T-helper 1 cell (primary cell): ENCODE measurements at places on chromosomes 13 and 19.
A peak's percentile ranks its signal among the peaks of the same experiment; 100 is the strongest.

GRCh38 chr19:39086386-39086785 lies 2.2 kb downstream of the ACP7 start:
- no peak for DNase-seq

DNA sequence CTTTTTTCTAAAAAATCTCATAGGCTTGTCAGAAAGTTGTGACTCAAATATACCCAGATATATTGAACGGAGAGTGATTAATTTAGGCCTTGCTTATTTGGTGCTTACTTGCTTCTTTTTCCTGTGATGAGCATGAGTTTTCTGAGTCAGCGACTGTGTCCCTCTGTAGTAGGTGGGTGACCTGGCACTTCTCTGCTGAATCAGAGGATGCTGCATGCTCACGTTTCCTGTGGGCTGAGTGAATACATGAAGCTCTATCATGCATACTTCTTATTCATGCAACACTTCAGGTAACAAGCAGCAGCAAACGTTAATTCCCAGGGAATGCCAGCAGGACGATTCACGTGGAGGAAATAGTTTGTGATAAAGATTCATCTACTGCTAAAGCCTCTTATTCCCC lies 245.0 kb downstream of the KLF5 start:
- no peak for DNase-seq

DNA sequence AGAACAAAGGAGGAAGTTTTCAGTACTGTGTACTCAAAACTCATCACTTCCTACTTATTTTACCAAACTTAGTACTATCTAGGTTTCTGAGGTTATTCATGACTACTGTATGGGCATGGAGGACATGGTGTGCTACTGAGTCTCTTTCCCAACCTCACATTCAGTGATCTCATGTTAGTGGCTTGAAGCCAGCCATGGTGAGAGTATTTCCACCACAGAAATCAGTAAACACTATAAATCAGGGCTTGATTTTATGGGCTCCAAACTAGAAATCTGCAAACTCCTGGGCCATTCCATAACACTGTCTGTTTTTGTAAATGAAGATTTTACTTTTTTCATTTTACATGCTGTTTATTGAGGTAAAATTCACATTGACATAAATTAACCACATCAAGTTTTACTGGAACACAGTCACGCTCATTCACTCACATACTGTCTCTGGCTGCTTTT lies 19.7 kb downstream of the MED26 start:
- no peak for DNase-seq

GRCh38 chr13:97723655-97724054 lies 229.8 kb upstream of the IPO5 start:
- no peak for DNase-seq

GRCh38 chr13:26881154-26881553 lies 120.6 kb upstream of the GPR12 start:
- no peak for DNase-seq

- no peak for DNase-seq
Observed at GRCh38 chr19:42508892-42509444, 19.3 kb downstream of the CEACAM1 start.

- DNase-seq: no peak
Observed at GRCh38 chr13:34765446-34766180, 176.5 kb upstream of the NBEA start.

DNA sequence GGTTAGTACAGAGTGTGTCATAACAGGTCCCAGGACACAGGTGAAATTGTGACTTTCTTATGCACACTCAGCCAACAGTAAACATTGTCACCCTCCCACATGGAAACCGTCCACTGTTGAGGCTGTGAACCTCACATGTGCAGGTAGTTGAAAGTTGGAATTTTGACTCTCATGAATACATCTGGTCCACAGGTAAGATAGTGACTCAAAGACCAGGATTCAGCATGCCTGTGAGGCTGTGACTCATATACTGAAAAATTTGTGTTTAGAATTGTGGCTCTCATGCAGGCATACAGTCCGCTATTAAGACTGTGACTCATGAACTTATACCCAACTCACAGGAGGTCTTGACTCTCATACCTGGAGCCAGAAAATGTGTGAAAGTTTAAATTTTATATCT lies 67.8 kb downstream of the ZNF728 start:
- DNase-seq: no peak

- no peak for DNase-seq
Observed at GRCh38 chr13:50894012-50894411, 15.6 kb upstream of the RNASEH2B start.

DNA sequence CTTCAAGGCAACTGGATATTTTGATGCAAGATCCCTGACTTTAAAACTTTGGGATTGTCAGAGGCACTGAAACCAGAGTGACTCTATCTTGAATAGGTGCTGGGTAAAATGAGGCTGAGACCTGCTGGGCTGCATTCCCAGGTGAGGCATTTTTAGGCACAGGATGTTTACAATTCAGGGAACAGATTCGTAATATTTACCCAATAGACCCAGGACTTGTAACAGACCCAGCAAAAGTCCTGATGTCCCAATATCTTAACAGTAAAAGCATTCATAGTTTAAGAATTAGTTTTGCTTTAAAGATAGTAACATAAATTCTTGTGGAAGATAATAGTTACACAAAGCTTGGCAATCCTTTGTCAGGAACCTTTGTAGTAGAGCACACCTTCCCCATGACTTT lies 166.2 kb downstream of the FGF14 start:
- DNase-seq: no peak

- DNase-seq: no peak
Observed at GRCh38 chr13:24925318-24926231, 161.6 kb downstream of the RNF17 start.

GRCh38 chr19:51010066-51010795 lies 8.8 kb upstream of the KLK8 start:
- no peak for DNase-seq

DNA sequence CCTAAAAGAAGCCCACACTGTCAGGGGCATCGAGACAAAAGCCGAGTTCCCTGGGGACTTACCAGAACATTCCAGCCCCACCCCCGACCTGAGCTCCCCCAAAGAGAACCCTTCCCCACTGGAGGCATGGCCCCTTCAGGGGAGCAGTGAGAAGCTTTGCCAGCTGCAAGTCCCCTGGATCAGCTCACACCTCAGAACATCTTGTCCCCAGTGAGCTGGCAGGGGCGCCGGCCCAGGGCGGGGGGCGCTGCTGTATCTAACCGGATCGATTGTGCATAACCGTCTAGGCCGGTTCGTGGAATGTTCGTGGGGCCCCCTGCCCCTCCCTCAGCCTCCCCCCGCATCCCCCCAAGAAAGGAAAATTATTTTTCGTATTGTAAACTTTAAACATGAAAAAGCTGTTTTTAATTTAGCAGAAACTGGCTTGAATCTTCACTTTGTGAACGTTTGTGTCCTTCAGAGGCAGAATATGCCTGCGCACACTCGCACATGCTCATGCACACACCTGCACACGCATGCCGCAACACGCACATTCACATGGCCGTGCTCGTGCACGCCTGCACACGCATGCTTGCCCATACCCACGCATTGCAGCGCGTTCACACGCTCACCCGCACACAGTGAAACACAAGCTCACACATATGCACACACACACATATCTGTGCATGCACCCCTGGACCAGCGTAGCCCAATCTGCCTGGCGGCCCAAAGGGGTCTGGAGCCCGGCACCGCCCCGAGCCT lies 12.0 kb upstream of the CRTC1 start:
- DNase-seq: no peak

GRCh38 chr13:69721631-69722030 lies 386.0 kb upstream of the ATXN8OS start:
- DNase-seq: no peak

- DNase-seq: no peak
Observed at GRCh38 chr13:112639521-112639920, 50.3 kb upstream of the ATP11A start.

- peak; percentile 49 for DNase-seq
Observed at GRCh38 chr19:46635920-46636761, at the start of gene GNG8. Gene GNG8 (minus strand): TSS chr19:46636202. CDS start chr19:46634682, 1,520 bp downstream.

DNA sequence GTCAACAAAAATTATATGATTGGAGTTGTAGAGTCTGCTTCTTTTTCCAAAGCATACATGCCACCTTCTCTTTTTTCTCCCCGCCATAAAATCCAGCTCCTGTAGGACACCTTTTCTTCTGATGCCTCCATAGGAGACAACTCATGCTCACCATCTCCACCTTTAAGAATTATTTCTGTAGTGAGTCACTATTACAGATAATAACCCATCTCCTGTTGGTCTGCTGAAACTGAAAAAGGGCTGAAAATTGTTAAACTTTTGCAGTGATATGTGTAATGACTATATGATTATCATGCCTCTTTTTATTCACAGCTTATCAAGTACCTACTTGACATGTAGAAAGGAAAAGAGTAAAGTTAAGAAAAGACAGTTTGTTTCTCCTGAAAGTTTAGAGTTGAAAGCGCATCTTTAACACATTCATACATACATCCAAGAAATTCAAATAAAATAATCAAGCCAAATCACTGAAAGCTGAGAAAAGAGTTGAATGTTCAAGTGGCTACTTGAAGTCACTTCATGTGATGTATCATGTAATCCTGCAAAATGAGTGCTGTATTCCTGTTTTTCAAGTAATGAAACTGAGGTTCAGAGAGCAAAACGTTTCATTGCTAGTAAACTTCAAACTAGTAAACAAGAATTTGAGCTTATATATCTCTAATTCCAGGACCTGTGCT lies 35.5 kb upstream of the LPAR6 start:
- DNase-seq: no peak

- DNase-seq: no peak
Observed at GRCh38 chr13:37173214-37173613, 67.8 kb upstream of the CSNK1A1L start.

DNA sequence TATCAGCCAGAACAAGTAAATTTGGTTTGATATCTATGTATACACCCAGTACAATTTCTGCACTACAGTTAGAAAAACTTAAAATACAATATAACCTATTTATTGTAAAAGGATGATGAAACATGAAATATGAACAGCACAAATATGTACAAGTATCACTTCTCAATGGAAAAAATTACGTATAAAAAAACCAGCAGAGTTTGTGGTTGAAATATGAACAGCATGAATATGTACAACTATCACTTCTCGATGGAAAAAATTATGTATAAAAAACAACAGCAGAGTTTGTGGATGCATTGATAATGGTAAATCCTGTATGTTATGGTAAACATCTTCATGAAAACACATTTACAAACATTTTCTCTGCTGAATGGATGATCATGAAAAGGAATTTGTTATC lies 32.4 kb upstream of the CEACAM21 start:
- no peak for DNase-seq

GRCh38 chr13:106657104-106657503 lies 89.2 kb upstream of the ARGLU1 start:
- no peak for DNase-seq

- no peak for DNase-seq
Observed at GRCh38 chr13:76023652-76024051, 387.5 kb downstream of the LMO7 start.

GRCh38 chr13:35804901-35805300 lies 326.3 kb downstream of the DCLK1 start:
- DNase-seq: no peak

- DNase-seq: no peak
Observed at GRCh38 chr13:26075498-26075897, 23.7 kb upstream of the SHISA2 start.

DNA sequence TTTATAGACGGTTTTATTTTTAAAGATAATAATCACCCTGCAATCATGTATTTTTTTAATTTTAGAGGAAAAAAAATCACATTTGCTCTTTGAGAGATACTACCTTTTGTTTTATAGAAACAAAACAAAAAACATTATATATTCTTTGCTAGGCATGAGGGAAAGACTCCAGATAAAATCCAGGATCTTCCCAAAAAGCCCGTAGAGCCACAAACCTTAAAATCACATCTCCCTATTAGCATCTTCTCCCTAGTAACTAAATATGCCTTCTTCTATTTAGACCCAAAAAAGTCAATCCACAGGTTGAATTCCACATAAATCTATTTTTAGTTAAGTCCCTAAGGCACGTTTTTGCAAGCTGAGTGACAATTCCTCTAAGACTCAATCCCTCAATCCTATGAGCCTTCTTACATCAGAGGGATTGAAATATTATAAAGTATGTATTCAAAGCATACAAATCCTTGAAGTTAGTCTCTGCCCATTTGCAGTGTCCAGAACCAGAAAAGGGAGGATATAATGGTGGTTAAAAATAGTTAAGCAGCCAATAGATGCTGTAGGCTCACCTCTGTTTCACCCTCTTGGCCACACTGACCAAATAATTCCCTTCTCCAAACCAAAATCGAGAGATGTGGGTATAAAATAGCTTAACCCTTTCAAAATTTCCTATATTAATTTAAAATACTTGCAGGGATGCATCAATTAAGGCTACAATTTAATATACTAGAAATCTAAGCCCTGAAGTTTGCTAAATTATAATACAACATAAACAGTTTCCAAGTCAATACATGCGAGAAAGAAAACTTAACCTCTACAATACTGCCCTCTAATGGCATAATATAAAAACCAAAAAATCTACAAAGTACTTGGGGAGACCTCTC lies 64.0 kb downstream of the SERP2 start:
- no peak for DNase-seq

GRCh38 chr19:15249972-15250639 lies 17.9 kb upstream of the EPHX3 start:
- no peak for DNase-seq

DNA sequence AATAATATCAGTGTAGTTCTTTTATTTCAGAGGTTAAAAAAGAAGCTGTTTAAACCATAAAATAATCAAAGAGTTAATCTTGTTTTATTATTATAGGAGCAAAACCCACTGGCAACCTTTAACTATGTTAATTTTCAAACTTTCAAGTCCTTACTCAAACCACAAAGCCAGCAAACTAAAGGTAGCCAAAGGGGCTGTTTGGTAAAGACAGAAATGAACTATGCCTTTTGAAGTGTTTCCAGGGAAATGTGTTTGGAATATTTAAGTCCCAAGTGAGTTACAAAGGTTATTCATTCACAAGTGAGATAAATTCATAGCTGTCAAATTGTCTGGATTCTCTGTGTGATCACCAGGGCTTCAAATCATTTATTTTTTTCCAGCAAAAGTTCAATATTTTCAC lies 264.7 kb downstream of the MZT1 start:
- DNase-seq: no peak

DNA sequence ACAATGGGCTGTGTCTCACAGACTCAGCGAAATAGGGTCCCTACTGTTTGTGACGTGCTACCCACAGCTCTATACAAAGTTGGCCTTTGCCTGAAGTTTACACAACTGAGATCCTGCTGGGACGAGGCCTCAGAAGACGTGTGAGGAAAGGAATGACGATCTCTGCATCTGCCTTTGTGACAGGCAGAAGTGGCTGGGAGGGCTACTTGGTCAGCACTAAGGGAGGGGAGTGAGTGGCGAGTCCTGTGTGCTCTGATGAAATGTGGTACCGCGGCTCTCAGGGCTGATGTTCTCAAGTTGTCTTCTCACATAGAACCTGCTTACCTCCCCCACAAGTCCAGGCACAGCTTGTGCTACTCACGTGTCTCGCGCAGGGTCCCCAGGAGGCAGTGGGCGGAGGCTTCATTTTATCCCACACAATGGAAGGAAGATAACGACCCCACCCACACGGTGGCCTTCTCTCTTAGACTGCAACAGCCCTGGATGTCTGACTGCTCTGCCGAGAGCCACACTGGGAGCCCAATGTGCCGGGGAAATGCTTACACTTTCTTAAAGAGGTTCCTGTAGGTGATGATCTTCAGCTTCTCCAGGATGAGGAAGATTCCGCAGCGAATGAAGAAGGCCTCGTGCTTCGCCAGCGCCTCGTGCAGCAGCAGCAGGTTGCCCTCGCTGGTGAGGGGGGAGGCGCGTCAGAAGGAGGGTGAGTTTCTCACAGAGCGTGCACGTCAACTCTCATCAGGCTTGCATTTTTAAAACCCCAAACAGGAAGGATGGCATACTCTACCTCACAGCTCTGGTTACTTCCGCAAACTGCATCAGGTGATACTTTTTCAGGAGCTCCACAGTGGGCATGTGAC lies 21.2 kb downstream of the PROZ start:
- no peak for DNase-seq

GRCh38 chr13:77176350-77176749 lies 149.4 kb upstream of the FBXL3 start:
- DNase-seq: no peak
